ENCODE measurements at places on chromosomes 11 and 22.

GRCh38 chr11:12074529-12075195 is 35.7 kb upstream of the MICAL2 start:
- no peak for DNase-seq

- DNase-seq: no peak
Measured at GRCh38 chr11:92791886-92792285, 177.6 kb upstream of the MTNR1B start.

- no peak for DNase-seq
Measured at GRCh38 chr11:74367881-74368280, 30.4 kb downstream of the PGM2L1 start.

DNA sequence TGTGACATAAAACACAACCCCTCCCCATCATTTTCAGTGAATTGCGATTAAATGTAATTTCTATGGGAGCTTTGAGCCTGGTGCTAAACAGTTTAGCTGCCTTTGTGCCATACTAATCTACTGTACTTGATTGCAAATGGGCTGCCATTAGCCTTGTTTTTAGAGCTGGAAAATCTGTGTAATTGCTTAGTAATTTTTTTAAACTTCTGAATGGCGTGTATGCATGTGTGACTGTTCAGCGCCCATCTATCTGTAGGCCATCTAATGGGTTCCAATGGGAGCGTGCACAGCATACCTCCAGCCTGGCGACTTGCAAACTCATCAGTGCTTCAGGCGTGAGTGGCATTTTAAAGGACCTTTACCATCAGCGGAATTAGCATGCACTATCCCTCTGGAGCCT is 142.7 kb upstream of the KIRREL3 start:
- DNase-seq: no peak

DNA sequence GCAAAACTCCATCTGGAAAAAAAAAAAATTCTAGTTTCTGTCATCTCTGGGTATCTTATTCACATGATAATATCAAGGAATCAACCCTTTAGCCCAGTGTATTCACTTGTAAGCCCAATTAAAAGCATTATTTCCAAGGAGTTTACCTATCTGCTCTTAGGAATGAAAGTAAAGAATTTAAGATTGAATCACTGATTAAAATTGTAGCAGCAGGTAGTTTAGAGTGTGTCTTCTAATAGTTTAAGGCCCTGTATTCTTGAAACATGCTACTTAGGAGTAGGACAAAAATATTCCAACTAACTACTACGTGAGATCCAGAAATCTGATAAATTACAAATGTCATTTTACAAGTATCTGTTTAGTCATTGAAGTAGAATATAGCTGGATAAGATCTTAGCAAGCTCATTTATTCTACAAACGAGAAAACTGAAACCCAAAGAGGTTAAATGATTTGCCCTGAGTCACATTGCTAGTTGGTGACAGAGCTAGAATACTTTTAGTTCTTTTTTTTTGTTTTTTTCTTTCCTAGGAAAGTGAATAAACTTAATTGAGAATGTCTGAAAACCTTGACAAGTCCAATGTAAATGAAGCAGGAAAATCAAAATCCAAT is 4.0 kb downstream of the TCP11L1 start:
- DNase-seq: peak; percentile 60

- DNase-seq: no peak
Measured at GRCh38 chr22:28894334-28894733, 11.0 kb downstream of the ZNRF3 start.

DNA sequence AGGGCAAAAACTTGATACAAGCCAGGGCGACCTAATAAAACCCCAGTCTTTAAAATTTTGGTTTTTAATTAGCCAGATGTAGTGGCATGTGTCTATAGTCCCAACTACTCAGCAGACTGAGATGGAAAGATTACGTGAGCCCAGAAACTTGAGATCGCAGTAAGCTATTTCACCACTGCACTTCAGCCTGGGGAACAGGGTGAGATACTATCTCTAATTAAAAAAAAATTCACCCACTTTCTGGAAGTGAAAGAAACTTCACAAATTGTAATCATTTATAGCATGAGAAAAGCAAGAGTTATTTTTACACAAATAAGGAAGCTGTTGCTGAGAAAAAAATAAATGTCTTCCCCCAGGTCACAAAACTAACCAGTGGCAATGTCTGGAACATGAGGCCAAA is 882 bp upstream of the GLYATL2 start:
- DNase-seq: no peak

- no peak for DNase-seq
Measured at GRCh38 chr11:100963375-100963774, 166.2 kb downstream of the PGR start.

DNA sequence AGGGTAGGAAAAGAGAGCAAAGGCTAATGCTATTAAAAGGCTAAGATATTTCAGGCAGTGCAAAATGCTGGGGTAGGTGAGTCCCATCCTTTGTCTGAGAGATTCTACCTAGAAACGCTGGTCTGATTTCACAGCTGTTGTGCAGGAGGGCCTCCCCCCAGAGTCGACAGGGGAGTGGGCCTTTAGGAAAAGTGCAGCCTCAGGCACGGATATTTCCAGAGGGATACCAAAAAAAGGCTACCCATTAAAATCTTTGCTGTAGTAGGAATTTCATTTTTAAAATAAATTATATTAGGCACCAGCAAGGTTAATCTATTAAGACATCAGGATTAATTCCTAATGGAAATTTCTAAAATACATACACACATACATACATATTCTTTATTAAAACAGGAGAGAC is 280.5 kb downstream of the OPCML start:
- no peak for DNase-seq

GRCh38 chr11:132874638-132875037 is 657.7 kb downstream of the OPCML start:
- DNase-seq: no peak

DNA sequence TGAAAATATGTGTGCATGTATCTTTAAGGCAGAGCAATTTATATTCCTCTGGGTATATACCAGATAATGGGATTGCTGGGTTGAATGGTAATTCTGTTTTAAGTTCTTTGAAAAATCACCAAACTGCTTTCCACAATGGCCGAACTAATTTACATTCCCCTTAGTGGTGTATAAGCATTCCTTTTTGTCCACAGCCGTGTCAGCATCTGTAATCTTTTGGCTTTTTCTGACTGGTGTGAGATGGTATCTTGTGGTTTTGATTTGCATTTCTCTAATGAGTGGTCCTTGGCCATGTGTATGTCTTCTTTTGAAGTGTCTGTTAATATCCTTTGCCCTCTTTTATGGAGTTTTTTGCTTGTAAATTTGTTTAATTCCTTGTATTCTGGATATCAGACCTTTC is 24.3 kb downstream of the CCDC15 start:
- no peak for DNase-seq

- no peak for DNase-seq
Measured at GRCh38 chr22:23744001-23744400, 6.9 kb downstream of the ZNF70 start.

GRCh38 chr11:113311536-113311935 is 2.8 kb upstream of the TTC12 start:
- no peak for DNase-seq

- DNase-seq: no peak
Measured at GRCh38 chr11:111329306-111330204, 31.2 kb downstream of the POU2AF3 start.

- no peak for DNase-seq
Measured at GRCh38 chr11:83477772-83478171, 191.6 kb upstream of the CCDC90B start.

GRCh38 chr22:19875531-19876313 is 21.0 kb upstream of the GNB1L start:
- no peak for DNase-seq

GRCh38 chr11:87719326-87720073 is 455.7 kb downstream of the RAB38 start:
- DNase-seq: no peak

DNA sequence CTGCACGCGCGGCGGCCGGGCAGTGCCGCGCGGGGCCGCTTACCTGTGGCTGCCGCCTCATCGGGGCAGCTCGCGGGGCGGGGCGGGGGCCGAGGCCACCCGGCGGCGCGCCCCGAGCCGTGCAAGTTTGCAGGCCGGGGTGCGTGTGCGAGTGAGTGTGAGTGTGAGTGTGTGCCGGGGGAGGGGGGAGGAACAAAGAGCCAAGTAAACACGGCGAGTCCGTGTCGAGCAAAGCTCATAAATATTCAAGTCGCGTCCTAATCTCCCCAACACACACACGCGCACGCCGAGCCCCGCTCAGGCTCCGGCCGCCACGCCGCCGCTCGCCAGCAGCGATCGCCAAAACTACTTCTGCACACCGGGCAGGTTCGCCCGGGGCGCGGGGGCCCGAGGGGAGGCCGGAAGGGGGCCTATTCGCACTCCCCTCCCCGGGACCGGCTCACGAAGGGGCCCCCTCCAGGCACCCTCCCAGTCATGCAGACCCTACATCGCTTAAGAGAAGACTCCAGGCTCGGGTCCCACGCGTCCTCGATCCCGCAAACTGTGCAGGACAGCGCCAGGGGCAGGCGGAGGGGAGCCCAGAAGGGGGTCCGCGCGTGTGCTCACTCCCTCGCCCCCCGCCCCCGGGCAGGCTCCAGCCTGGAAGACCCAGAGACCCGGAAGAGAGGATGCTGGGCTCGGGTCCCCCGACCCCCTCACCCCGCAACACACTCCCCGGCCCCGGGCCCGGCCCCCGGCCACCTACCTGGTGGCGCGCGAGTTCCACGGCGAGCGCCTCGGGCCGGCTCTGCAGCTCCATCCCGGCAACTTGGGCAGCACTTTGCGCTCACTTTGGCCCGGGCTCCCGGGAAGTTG is 827 bp downstream of the PHF21B start:
- no peak for DNase-seq

DNA sequence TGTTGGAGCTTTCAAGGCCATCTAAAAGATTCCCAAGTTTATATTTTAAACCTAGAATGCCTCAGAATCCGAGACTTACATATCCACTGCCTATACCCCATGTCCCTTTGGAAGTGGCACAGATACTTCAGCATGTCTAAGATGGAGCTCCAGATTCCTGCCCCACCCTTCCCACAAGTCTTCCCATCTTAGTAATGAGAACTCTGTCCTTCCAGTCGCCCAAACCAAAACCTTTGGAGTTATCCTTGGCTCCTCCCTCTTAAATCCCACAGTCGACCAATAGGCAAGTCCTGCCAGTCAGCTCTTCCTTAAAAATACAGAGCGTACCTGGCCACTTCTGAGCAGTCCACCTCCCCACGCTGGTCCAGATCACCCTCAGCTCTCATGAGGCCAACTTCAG is 4.3 kb downstream of the POLD4 start:
- no peak for DNase-seq

DNA sequence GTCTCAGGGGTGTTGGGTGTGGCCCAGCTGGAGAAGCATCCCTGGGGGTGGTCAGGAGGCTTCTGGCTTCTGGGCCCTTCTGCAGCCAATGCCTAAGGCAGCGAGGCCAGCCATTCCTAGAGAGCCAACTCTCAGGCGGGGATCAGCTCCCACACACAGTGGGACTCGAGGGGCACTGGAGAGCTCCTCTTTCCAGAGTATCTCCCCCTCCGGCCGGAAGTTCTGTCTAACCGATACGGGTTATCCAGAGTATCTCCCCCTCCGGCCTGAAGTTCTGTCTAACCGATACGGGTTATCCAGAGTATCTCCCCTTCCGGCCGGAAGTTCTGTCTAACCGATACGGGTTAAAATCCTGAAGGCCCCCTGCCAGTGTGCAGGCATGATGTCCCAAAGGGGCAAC is 71.2 kb upstream of the B3GAT1 start:
- DNase-seq: no peak

GRCh38 chr22:11042116-11042515 is 4485.9 kb upstream of the OR11H1 start:
- DNase-seq: no peak

- DNase-seq: no peak
Measured at GRCh38 chr11:44969651-44970252, 19.1 kb upstream of the TP53I11 start.

DNA sequence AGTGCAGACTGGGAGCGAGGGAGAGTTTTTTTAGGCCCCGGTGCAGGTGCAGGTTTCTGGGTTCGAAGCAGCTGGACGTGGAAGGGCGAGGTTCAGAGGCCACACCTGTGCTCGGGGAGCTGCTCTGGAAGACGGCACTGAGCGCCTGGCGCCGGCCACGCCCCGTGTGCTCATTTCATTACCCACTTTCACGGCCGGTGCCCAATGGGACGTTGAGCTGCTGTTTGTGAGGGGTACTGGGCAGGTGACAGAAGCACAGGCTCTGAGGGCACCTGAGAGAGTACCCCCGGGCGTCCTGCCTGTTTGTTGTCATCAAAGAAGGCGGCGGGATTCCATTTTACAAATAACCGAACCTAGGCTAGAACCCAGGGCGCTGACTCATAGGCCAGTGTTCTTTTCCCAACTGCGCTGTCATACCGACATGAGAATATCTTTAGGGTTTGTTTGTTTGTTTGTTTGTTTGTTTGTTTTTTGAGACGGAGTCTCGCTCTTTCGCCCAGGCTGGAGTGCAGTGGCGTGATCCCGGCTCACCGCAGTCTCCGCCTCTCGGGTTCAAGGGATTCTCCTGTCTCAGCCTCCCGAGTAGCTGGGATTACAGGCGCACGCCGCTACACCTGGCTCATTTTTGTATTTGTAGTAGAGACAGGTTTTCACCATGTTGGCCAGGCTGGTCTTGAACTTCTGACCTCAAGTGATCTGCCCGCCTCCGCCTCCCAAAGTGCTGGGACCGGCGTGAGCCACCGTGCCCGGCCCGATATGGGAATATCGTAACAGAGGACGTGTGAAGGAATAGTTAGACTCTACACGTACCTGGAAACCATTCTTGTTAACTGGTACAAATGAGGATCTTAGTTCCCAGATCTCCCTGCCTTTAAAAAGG is 16.6 kb upstream of the SPTBN2 start:
- DNase-seq: peak; percentile 64

GRCh38 chr11:101428918-101429317 is 154.9 kb downstream of the TRPC6 start:
- peak; percentile 7 for DNase-seq

DNA sequence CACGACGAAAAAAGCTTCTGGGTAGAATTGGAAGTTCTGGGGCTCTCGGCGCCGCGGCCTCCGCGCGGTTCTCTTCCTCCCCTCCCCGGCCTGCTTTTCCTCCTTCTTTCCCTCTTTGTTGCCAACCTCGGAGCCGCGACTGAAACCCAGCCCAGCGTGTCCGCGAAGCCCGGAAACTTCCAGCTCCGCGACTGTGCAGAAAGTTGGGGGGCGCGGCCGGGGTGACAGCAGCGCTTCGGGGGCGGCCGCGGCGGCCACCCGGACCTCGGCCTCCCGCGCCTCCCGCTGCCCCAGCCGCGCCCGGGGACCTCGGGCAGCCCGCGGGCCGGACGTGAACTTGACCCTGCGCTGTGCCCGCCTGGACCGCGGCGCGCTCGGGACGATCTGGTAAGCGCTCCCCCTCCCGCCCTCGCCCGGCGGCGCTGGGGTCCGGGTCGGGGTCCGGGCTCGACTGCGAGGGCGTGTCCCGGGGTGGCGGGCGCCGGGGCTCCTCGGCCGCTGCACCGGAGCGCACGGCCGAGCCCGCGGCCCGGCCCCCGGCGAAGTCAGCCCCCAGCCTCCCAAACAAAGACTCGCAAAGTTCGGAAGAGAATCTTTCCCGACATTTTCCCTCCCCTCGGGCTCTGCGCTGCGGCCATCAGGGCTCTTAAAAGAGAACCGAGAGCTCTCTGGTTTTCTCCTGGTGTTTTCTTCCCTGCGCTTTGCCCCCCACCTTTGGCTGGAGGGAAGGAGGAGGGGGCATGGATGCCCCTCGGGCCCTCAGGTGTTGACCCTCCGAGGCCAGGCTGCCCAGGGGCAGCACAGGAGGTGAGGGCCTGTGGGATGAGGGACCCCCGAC is 67.9 kb upstream of the WNT7B start:
- DNase-seq: peak; percentile 26

GRCh38 chr11:128506356-128506755 is 81.0 kb downstream of the ETS1 start:
- no peak for DNase-seq

Data from activated CD4-positive, alpha-beta T cell treated with anti-CD3 and anti-CD28 coated beads, Interleukin-10, Interleukin-2, amounts not matched to agents 100 ng/mL and 50 ng/mL, durations not matched to agents 16 hours and 8 hours (primary cell).